ENCODE measurements at places on chromosomes 16 and 17. TPM values are rescaled to one million over a fixed set of nuclear protein-coding genes. Genes with fewer than 3 reads are reported as not detected.

Gene TNP2
- total RNA-seq, result not detected

Gene NPIPB13
- total RNA-seq, result 3.0 TPM

Gene CBFA2T3
- total RNA-seq, result 0.31 TPM

Gene CTRL
- 1.5 TPM for total RNA-seq

Gene IGFALS
- 0.07 TPM for total RNA-seq

Gene GP1BA
- total RNA-seq, result not detected

Gene TSPAN10
- total RNA-seq, result 4.4 TPM

Gene MCRIP2
- 44.8 TPM for total RNA-seq

Gene SPDYE4
- not detected for total RNA-seq

Gene HLF
- total RNA-seq, result 0.34 TPM

Gene TMEM204
- total RNA-seq, result not detected

Gene MMP25
- 0.85 TPM for total RNA-seq

Gene SDR42E2
- total RNA-seq, result not detected

Gene CHST5
- total RNA-seq, result 0.10 TPM
